Spinal cord (tissue), 10 donors: ENCODE measurements at places on chromosomes 6 and 20. TPM values are rescaled to one million over a fixed set of nuclear protein-coding genes. Genes with fewer than 3 reads are reported as not detected.

Gene CST2
- polyA plus RNA-seq: not detected

Gene BICRAL
- polyA plus RNA-seq: 13.7 TPM

Gene DACT2
- polyA plus RNA-seq: 10.6 TPM

Gene KHDC1
- 17.7 TPM for polyA plus RNA-seq

Gene CFAP61
- 5.8 TPM for polyA plus RNA-seq

Gene SAMD10
- 41.3 TPM for polyA plus RNA-seq

Gene RAD21L1
- not detected for polyA plus RNA-seq

Gene PLN
- 0.43 TPM for polyA plus RNA-seq

Gene MKKS
- polyA plus RNA-seq: 42.3 TPM

Gene ZNF337
- 34.6 TPM for polyA plus RNA-seq

Gene TSHZ2
- polyA plus RNA-seq: 22.2 TPM

Gene CCDC167
- 51.2 TPM for polyA plus RNA-seq

Gene TBXT
- polyA plus RNA-seq: not detected

Gene SAMD3
- polyA plus RNA-seq: 4.2 TPM

Gene GSTA2
- not detected for polyA plus RNA-seq

Gene RSPO4
- 7.4 TPM for polyA plus RNA-seq

Gene FOXC1
- polyA plus RNA-seq: 15.1 TPM

Gene ARFGEF3
- polyA plus RNA-seq: 24.0 TPM

Gene HCK
- 6.9 TPM for polyA plus RNA-seq

Gene WFDC5
- 0.33 TPM for polyA plus RNA-seq

Gene RPN2
- 177 TPM for polyA plus RNA-seq

Gene SCGN
- polyA plus RNA-seq: 2.2 TPM

Gene KIF13A
- 30.5 TPM for polyA plus RNA-seq

Gene LY6G6F
- polyA plus RNA-seq: not detected

Gene ADRM1
- polyA plus RNA-seq: 86.1 TPM

Gene DLL1
- polyA plus RNA-seq: 42.8 TPM

Gene ID1
- 109 TPM for polyA plus RNA-seq
